ENCODE measurements at places on chromosomes 2 and 18. TPM values are rescaled to one million over a fixed set of nuclear protein-coding genes. Genes with fewer than 3 reads are reported as not detected.

- DNase-seq = no peak
Observed at GRCh38 chr2:232349546-232349945, 29.0 kb upstream of the ALPP start.

CDH19 gene
- not detected for total RNA-seq

DNA sequence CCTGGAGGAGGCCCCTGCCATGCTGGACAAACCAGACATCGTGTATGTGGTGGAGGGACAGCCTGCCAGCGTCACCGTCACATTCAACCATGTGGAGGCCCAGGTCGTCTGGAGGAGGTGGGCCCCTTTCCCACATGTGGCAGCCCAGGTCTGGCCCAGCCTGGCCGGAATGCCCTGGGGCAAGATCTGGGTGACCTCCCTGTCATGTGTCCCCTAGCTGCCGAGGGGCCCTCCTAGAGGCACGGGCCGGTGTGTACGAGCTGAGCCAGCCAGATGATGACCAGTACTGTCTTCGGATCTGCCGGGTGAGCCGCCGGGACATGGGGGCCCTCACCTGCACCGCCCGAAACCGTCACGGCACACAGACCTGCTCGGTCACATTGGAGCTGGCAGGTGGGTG lies 25.2 kb upstream of the GMPPA start:
- DNase-seq = no peak

YIPF4 gene
- total RNA-seq = 73.5 TPM

- peak; percentile 27 for DNase-seq
Observed at GRCh38 chr2:230170532-230170931, 49.3 kb downstream of the SP110 start.

IMPACT gene
- total RNA-seq = 58.3 TPM

DNA sequence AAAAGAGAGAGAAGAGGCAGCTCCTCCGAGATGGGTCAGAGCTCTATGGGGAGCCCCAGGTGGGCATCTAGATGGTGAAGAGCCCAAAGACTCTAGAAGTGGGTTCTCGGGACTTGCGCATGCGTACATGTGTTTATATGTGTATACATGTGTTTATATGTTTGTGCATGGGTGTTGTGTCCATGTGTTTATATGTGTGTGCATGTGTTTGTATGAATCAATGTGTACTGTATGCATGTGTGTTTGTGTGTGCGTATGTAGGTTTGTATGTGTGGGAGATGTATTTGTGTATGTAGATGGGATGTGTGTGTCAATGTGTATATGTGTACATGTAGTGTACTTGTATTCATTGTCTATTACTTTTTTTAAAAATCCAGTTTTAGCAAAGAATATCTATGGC lies 25.6 kb downstream of the DNPEP start:
- DNase-seq = no peak

DNA sequence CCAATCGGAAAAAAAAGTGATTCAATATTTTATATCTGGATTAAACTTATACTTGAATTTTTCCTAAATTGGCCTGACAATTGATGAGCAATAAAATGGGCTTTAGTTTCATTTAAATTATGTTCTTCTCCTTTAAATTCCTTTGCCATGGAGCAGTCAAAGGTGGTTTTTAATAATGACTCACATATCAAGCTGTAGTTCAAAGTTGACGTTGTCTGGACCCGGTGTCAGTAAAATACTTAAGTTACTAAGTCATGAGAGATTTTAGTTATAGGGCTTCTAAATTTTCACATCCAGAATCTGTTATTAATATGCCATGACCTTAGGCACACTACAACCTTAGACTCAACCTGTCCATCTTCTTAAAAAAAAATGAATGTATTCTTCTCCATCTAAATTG lies 62.5 kb downstream of the CDH2 start:
- DNase-seq = no peak

- DNase-seq = no peak
Observed at GRCh38 chr2:168424112-168424951, 31.7 kb upstream of the CERS6 start.

DCDC2C gene
- not detected for total RNA-seq

BMP10 gene
- total RNA-seq = not detected

- DNase-seq = no peak
Observed at GRCh38 chr18:42011053-42011452, 56.0 kb downstream of the PIK3C3 start.
